Nephron progenitor cell (in vitro differentiated cells): ENCODE measurements at places on chromosomes 1 and 21.

DNA sequence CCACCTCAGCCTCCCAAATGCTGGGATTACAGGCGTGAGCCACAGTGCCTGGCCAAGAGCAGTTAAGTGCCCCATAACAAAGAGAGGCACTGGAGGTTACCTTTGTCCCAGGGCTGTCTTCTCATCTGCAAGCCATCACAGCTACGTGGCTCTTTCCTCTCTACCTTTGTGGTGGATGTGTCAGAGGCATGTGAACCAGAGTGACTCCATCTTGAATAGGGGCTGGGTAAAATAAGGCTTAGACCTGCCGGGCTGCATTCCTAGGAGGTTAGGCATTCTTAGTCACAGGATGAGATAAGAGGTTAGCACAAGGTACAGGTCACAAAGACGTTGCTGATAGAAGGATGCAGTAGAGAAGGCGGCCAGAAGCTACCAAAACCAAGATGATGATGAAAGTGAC is 59.4 kb upstream of the POU2F1 start:
- no peak for DNase-seq

DNA sequence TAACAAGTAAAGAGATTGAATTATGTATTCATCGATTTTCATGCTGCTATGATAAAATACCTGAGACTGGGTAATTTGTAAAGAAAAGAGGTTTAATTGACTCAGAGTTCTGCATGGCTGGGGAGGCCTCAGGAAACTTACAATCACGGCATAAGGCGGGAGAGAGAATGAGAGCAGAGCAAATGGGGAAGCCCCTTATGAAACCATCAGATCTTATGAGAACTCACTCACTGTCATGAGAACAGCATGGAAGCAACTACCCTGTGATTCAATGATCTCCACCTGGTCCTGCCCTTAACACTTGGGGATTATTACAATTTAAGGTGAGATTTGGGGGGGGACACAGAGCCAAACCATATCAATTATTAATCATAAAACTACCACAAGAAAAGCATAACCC is 3.3 kb upstream of the GBP3 start:
- no peak for DNase-seq

DNA sequence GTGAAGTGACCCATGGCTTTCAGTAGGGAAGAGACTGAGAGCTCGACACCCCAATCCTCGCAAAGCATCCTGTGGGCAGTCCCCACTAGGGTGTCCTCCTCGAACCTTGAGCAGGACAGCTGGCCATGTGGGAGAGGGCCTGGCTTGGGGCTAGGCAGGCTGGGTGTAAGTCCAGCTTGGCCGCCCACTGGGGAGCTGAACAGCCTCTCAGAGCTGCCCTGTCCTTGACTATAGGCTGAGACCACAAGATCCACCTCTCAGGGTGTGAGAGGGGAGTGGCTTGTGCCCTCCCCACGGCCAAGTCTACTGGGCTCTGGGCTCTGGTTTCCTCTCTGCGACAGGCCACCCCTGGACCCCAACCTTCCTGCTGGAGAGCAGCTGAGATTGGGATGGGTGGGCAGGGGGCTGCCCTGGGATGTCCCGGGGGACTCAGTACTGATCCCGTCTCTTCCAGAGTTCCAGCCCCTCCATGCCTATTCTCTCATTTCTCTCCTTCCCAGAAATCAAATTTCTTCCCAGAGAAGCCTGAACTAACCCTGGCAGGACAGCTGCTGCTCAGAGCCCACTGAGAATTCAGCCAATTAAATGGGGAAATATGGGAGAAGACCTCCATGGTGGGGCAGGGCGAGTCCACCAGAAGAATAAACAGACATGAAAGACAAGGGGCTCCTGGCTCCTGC is 282.9 kb downstream of the PTPRU start:
- DNase-seq = no peak

- DNase-seq = no peak
These were observed 41.6 kb downstream of the FAAP20 start for GRCh38 chr1:2152954-2153353.
